ENCODE measurements at places on chromosomes 3 and 15.

DNA sequence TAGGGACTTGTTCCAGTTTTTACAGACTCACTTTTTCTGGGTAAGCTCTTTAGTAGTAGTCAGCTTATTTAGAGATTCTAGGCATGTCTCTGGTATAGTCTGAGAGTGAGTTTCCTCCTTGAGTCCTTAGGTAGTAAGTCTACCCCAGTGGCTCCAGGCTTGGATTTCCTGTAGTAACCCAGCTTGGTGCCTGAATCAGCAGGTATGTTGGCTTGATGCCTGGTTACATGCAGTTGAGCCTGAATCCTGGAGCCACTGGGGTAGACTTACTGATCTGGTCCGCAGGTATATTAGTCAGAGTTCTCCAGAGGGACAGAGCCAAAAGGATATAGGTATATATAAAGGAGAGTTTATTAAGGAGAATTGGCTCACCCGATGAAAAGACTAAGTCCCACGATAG, 85.8 kb upstream of the RBMS3 start:
- DNase-seq, result no peak

DNA sequence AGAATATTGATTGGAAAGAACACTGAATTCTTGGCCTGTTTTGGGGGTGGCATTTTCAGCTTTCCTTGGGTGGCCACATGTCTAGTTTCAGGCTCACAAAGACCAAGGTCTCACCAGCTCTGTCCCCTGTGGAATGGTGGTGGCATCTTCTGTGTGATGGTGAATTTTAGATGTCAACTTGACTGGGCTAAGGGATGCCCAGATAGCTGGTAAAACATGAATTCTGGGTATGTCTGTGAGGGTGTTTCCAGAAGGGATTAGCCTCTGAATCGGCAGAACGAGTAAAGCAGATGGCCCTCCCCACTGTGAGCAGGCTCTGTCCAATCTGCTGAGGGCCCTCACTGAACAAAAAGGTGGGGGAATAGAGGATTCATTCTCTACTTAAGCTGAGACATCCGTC, 34.4 kb upstream of the MYZAP start:
- DNase-seq, result peak; percentile 10

DNA sequence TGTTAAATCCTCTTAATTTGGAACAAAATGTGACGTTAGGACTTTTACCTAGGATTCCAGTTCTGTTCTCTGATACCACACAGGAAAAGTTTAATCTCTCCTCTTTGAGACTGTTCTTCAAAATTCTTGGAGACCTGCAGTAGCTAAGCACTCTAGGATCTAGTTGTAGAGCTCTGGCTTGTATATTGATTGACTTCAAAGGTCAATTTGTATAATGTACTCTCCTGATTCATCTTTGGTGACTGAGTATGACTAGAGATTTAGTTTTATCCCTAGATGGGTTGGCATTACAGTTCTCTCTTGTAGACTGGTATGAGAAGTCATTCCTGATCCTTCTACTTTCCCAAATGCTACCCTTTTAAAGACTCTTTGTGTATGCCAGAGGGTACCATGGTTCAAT, 168.4 kb upstream of the TPRG1 start:
- DNase-seq, result no peak

GRCh38 chr15:31385736-31386135, 59.1 kb downstream of the KLF13 start:
- DNase-seq, result no peak

GRCh38 chr3:37864904-37865303, 3.2 kb downstream of the CTDSPL start:
- no peak for DNase-seq

All from right forelimb (tissue), 1 donor.